ENCODE measurements at places on chromosomes 13 and 19. TPM values are rescaled to one million over a fixed set of nuclear protein-coding genes. Genes with fewer than 3 reads are reported as not detected.

MBD3L3 gene
- not detected for total RNA-seq

SULT2A1 gene
- total RNA-seq: not detected

SPACA7 gene
- total RNA-seq: not detected

GPR4 gene
- total RNA-seq: not detected

BCL2L12 gene
- 70.9 TPM for total RNA-seq

SNRPD2 gene
- 738 TPM for total RNA-seq

IGSF23 gene
- not detected for total RNA-seq

VSTM2B gene
- not detected for total RNA-seq

ZNF136 gene
- 13.0 TPM for total RNA-seq

CD22 gene
- total RNA-seq: not detected

DNA sequence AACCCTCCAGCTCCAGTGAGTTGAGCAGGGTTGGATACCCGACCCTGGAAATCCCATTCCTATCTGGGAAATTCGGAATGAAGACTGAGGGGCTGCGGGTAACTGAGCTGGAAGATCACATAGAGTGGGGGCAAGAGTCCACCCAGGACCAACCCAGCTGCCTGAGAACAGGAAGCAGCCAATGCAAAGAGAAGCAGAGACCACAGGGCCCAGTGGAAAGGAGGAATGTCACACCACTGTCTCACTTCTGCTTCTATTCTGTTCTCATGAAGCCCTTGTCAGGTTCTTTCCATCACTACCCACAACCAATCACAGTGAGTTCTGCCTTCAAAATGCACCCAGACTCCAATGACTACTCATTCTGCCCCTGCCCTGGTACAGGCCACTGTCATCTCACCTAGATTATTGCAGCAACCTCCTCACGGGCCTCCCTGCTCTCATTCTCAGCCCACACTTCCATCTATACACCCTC lies 15.3 kb downstream of the DYRK1B start:
- H3K27ac ChIP-seq: no peak overlapping the region
- DNase-seq: no peak
- no peaks in the 10 kb centered on the region for H3K27me3 ChIP-seq
- peaks cover 4% of the 10 kb centered on the region for H3K4me1 ChIP-seq
- no peak overlapping the region for H3K4me3 ChIP-seq

GRCh38 chr13:71935166-71935840 lies 68.3 kb upstream of the DACH1 start:
- no peak overlapping the region for H3K4me3 ChIP-seq
- no peaks in the 10 kb centered on the region for H3K4me1 ChIP-seq
- H3K36me3 ChIP-seq: no peaks in the 10 kb centered on the region
- no peak overlapping the region for H3K27ac ChIP-seq
- no peaks in the 10 kb centered on the region for H3K27me3 ChIP-seq

- peak overlapping the region; percentile 64 for H3K4me3 ChIP-seq
- peak overlapping the region; percentile 63 for H3K27ac ChIP-seq
- peaks cover 43% of the 10 kb centered on the region for H3K4me1 ChIP-seq
- no peaks in the 10 kb centered on the region for H3K27me3 ChIP-seq
- no peaks in the 10 kb centered on the region for H3K36me3 ChIP-seq
These were observed 12.4 kb upstream of the CCDC9 start for GRCh38 chr19:47243776-47244547.

- H3K4me1 ChIP-seq: peaks cover 10% of the 10 kb centered on the region
- H3K27ac ChIP-seq: no peak overlapping the region
- no peak for DNase-seq
These were observed 3.2 kb upstream of the SYDE1 start for GRCh38 chr19:15104003-15104402.

DNA sequence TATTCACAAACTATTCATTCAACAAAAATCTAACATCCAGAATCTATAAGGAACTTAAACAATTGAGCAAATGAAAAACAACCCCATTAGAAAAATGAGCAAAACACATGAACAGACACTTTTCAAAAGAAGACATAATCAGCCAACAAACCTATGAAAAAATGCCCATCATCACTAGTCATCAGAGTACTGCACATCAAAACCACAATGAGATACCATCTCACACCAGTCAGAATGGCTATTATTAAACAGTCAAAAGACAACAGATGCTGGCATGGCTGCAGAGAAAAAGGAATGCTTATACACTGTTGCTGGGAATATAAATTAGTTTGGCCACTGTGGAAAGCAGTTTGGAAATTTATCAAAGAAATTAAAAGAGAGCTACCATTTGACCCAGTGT lies 487.6 kb downstream of the GPC6 start:
- H3K36me3 ChIP-seq: no peaks in the 10 kb centered on the region
- no peaks in the 10 kb centered on the region for H3K4me1 ChIP-seq
- H3K27me3 ChIP-seq: no peaks in the 10 kb centered on the region
- no peak overlapping the region for H3K27ac ChIP-seq

DNA sequence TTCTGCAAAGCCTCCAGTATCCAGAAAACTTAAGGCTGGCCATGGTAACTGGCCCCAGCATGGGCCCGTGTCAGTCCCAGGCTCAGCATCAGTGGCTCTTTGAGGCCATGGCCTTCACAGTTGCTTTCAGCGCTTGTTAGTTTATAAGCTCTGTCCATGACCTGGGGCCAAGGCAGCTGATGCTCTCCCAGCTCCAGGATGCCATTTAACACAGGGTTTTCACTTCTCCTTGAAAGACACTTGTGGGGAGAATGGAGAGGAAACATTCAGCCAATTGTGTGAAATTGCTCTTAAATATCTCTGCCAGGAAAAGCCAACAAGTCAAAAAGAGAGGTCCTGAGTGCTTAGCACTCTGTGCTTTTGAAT lies 321.3 kb downstream of the FOXO1 start:
- no peaks in the 10 kb centered on the region for H3K27me3 ChIP-seq
- H3K4me1 ChIP-seq: no peaks in the 10 kb centered on the region
- H3K27ac ChIP-seq: no peak overlapping the region
- no peak overlapping the region for H3K4me3 ChIP-seq
- no peaks in the 10 kb centered on the region for H3K36me3 ChIP-seq

- no peaks in the 10 kb centered on the region for H3K27me3 ChIP-seq
- no peaks in the 10 kb centered on the region for H3K4me1 ChIP-seq
- H3K27ac ChIP-seq: no peak overlapping the region
These were observed 15.2 kb upstream of the N4BP2L1 start for GRCh38 chr13:32443111-32443510.

- H3K27ac ChIP-seq: no peak overlapping the region
- no peaks in the 10 kb centered on the region for H3K4me1 ChIP-seq
- H3K36me3 ChIP-seq: no peaks in the 10 kb centered on the region
- no peak overlapping the region for H3K4me3 ChIP-seq
These were observed 55.9 kb upstream of the UQCRFS1 start for GRCh38 chr19:29268721-29269393.

DNA sequence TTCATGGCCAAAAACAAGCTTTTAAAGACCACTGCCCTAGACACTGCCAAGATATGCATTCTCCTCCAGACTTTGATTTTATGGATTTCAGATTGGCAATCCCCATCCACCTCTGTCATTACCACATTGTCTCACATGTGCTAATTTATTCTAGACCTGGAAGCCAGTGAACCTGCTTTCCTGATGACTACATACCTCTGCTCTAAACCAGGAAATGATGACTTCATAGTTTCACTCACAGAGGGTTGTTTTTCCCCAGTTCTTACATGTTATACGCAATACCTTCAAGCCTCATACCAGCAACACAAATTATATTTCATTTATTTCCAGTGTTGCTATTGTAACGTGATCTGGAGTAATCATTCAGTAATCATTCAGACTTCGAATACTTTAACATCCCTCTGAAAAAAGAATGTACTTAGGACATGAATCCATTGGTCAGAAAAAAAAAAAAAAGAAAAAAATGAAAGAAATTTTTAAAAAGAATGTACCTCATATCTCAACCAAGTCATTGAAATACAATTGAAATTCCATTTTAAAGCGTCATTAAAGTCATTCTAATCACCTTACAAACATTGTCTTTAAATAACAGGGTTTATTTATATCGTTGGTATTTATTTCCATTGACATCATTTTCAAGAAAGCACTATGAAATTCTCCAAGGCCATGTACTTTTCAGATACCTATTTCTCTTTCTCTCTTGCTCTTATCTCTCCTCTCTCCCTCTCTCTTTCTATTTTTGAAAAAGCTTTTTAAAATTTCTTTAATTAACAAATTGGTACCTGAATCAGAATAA lies 33.4 kb upstream of the KLF5 start:
- H3K4me3 ChIP-seq: no peak overlapping the region
- H3K27me3 ChIP-seq: no peaks in the 10 kb centered on the region
- no peaks in the 10 kb centered on the region for H3K36me3 ChIP-seq
- no peaks in the 10 kb centered on the region for H3K4me1 ChIP-seq
- H3K27ac ChIP-seq: no peak overlapping the region

- peaks cover 4% of the 10 kb centered on the region for H3K4me1 ChIP-seq
- H3K36me3 ChIP-seq: no peaks in the 10 kb centered on the region
- no peaks in the 10 kb centered on the region for H3K27me3 ChIP-seq
- no peak overlapping the region for H3K27ac ChIP-seq
- no peak for DNase-seq
- no peak overlapping the region for H3K4me3 ChIP-seq
These were observed 23.2 kb upstream of the CRTC1 start for GRCh38 chr19:18660051-18660910.

GRCh38 chr13:22278336-22278929 lies 607.6 kb downstream of the FGF9 start:
- no peak overlapping the region for H3K4me3 ChIP-seq
- H3K27ac ChIP-seq: no peak overlapping the region
- no peaks in the 10 kb centered on the region for H3K27me3 ChIP-seq
- peak; percentile 49 for DNase-seq

- no peaks in the 10 kb centered on the region for H3K36me3 ChIP-seq
- no peak overlapping the region for H3K27ac ChIP-seq
- H3K4me3 ChIP-seq: no peak overlapping the region
- H3K4me1 ChIP-seq: no peaks in the 10 kb centered on the region
- peak; percentile 23 for DNase-seq
- H3K27me3 ChIP-seq: no peaks in the 10 kb centered on the region
These were observed 32.3 kb upstream of the FGF9 start for GRCh38 chr13:21638319-21639282.

GRCh38 chr13:34942732-34943435 lies 814 bp downstream of the NBEA start:
- no peak for DNase-seq
- peaks cover 15% of the 10 kb centered on the region for H3K4me1 ChIP-seq
- no peaks in the 10 kb centered on the region for H3K36me3 ChIP-seq

DNA sequence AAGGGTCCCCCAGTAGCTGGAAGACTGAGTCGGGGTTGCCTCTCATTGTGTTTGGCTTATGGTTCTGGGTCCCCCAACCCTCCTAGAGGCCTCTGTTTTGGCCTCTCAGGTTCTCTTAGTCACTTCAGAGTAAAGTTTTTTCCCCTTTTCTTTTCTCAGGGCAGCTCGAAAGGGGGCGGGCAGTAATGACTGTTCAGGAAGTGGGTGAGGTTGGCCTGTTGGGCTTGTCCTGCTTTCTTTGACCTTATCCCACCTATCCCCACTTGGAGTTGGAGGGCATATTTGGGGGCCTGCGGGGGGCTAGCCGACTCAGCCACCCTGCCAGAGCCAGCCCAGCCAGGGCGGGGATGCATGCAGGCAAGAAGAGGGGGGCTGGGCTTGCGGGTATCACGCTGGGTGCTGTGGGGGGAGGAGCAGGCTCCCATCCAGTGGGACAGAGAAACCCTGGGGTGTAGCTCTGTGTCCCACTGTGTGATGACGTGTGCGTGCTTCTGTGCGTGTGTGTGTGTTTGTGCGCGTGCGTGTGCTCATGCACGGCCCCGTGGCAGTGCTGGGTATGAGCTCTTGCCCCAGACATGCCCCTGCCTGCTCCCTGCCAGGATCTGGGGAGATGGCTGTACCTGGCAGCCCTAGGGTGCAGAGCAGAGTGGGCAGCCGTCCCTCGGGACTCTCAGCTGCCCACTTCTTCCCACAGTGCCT lies 1.4 kb downstream of the CIC start:
- H3K36me3 ChIP-seq: peaks cover 6% of the 10 kb centered on the region
- DNase-seq: peak; percentile 85
- H3K27me3 ChIP-seq: no peaks in the 10 kb centered on the region

- H3K4me3 ChIP-seq: peak within 1 kb of the TSS; percentile 46
- H3K36me3 ChIP-seq: peaks cover 37% of the 10 kb centered on the region
- H3K4me1 ChIP-seq: peaks cover 20% of the 10 kb centered on the region
- no peak for DNase-seq
- no peak within 1 kb of the TSS for H3K27ac ChIP-seq
These were observed at the start of gene CEACAM21 for GRCh38 chr19:41575998-41576397. Gene CEACAM21 (plus strand): TSS chr19:41576166. CDS start chr19:41576275, 109 bp downstream.

DNA sequence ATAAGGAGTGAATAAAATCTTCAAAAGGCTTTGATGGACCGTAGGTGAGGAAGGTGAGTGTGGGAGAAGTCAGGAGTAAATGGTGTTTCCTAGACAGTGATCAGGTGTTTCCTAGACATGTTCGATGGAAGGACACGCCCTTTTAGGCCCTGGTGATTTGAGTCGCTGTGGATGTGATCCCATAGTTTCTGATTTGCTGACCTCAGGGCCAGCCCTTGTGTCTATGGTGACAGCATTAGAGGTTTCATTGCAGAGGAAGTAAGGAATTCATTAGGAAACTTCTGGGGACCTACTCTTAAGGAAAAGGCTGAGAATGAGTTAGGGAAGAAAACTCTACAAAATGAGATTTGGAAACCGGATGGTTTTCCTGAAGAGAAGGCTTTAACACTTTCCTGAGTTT lies 31.5 kb upstream of the RNF113B start:
- no peak overlapping the region for H3K27ac ChIP-seq
- H3K4me1 ChIP-seq: no peaks in the 10 kb centered on the region
- no peaks in the 10 kb centered on the region for H3K36me3 ChIP-seq

Measured in CD8-positive, alpha-beta memory T cell (primary cell).